NCI-H1092 (cell line): ENCODE measurements at places on chromosomes 3 and 15.

DNA sequence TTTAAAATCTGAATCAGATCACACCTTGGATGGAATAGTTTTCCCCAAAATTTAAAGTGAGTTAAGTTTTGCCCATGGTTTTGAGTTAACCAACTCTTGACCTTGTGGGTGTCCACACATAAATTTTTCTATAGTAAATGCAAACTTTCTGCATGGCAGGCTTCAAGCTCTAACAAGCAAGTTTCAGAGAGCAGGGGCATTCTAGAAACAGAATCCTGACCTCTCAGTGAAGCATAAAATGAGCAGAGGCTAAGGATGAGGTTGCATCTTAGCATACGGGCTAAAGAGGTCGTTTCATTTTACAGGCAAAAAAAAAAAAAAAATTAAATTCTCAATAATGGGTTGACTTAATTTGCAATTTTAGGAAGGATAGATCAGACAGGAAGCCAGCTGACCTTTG lies 32.1 kb downstream of the CDC25A start:
- no peak for DNase-seq

GRCh38 chr3:155948476-155948875 lies 78.0 kb downstream of the GMPS start:
- no peak for DNase-seq

DNA sequence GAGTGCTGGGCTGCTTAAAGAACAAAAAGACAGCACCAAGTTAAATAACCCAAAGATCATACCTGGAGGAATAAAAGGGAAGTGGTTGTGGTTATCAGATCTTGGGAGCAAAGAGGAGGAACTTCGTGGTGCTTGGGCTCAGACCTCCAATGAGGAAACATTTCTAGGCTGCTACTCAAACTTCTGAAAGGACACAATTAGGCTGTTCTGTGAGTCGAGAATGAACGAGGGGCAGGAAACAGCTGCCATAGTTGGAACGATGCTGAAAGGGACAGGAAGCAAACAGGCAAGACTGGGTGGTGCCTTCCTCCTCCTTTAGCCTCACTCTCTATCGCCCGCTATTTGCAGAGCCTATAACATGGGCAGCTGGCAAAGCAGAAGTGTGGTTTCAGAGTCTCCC lies 276.3 kb upstream of the ARRDC4 start:
- no peak for DNase-seq

DNA sequence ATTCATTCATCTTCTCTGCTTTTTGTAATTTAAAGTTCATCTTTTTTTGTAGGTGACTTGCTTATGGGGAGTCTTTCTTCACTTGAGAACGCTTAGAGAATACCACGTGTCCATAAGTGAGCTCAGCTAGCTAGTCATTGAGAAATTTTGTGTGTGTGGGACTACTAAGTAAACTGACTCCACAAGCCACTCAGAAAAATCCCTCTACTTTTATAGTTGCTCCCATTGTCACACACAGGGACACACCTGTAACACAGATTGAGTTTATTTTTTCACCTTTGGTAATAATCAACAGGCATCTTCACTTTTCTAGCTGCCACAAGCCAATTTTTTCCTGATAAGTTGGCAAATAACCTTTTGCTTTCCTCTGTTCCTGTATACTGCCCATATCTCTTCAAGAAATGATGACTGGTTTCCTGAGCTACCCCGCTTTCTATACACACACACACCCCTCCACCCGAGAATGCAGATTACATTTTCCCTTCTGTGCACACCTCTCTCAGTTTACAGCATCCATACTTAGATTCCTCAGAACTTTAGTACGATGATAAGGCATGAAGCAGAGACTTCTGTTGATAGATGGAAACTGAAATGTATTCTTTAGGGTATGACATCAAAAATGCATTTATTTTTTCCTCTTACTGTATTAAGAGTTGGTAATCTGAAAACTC lies 4.6 kb downstream of the TSC22D2 start:
- DNase-seq = no peak

GRCh38 chr3:79187426-79187825 lies 580.4 kb downstream of the ROBO1 start:
- no peak for DNase-seq

DNA sequence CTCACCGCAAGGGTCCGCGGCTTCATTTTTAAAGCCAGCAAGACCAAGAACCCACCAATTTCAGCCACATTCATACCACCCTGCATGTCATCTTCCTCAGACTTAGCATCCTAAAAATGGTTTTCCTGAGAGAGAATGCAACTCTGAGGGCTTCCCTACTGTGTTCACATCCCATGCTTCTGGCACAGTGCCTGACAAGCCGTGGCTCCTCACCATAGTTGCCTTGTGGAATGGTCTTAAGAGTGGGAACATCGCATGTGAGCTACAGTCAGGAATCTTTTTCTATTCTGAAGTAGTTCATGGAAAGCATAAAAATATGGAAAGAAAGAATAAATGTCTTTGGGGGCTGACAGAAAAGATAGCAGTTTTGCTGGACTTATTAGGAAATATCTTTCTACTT lies 120.3 kb downstream of the RAP2B start:
- no peak for DNase-seq

GRCh38 chr3:132721479-132722164 lies 587 bp downstream of the NPHP3 start:
- no peak for DNase-seq

GRCh38 chr15:82572986-82573385 lies 32.7 kb upstream of the RPS17 start:
- DNase-seq = no peak

- DNase-seq = no peak
These were observed 9.9 kb downstream of the TRAK1 start for GRCh38 chr3:42101048-42101447.

- DNase-seq = no peak
These were observed 493.2 kb upstream of the KCNMB2 start for GRCh38 chr3:178043084-178043483.
